Iris pigment epithelial cell (primary cell): ENCODE measurements at places on chromosomes 6 and 20.

- DNase-seq = peak; percentile 63
Observed at GRCh38 chr6:44151348-44152108, 7.1 kb upstream of the CAPN11 start.

DNA sequence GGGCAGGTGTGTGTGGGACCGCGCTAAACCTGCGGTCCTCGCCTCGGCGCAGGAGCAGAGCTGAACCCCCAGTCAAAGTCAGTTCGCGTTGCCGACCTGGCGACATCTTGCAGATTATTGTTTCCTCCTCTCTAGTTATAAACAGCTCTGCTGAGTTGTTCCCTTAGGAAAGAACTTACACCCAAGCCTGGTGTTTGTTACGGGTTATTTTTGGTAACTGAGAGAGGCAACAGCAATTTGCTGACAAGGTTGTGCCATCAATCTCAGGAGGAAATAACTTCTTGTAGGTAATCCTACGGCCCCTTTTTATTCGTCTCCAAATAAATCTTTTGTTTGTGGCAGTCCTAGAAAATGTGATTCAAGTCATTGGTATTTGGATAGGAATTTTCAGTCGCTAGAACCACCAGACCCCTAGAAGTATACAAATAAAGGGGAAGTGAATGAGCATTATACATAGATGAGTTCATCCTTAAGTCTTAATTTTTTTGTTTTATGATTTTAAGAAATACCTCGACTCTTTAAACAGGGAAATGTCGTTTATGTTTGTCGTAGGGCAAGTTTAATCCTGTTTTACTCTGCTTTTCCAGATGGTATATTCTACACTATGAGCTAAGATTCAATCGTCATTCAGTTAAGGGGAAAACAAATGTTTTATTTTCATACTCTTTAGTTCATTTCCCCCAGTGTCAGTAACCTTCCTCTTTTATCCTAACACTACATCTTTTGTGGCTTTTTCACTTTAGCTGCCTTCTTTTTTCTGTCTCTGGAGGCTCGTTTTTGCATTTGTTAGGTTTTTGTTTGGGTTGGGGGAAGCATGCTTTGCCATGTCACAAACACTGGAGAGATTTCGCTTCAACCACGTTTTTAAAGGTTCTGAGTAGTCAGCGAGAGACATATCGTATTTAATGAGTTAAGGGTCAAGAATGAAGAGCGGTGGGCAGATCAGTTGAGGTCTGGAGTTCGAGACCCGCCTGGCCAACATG is 1.2 kb downstream of the PM20D2 start:
- peak; percentile 61 for DNase-seq

DNA sequence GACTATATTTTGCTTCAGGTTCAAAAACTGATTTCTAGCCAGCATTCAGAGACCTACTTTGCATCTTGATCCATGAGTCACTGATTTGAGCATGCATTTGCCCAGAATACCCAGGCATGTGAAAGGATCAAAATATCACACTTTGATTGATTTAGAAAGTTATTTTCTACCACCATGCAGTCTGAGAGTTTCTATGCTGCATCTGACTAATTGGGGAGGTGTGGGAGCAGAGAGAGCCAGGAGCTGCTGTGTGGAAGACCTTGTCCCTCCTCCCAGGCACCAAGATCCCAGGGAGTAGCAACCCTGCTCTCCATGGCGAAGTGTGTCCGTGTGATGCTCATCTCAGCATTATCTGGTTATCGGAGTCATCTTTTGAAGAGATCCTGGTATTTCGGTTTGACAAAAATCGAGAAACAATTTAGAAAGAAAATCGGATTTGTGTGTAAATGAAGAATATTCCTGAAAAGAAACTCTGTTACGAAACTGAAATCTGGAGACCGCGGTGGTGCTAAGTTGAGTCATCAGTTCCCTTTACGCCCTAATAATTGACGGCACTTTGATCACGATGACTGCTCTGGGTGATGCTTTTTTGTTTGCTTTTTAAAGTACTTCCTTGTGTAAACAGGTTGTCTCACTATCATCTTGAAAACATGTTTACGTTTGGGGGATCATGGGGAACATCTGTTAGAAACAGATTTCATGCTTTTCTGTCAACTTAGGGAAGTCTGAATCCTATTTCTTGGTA is 193.4 kb downstream of the BACH2 start:
- peak; percentile 42 for DNase-seq

DNA sequence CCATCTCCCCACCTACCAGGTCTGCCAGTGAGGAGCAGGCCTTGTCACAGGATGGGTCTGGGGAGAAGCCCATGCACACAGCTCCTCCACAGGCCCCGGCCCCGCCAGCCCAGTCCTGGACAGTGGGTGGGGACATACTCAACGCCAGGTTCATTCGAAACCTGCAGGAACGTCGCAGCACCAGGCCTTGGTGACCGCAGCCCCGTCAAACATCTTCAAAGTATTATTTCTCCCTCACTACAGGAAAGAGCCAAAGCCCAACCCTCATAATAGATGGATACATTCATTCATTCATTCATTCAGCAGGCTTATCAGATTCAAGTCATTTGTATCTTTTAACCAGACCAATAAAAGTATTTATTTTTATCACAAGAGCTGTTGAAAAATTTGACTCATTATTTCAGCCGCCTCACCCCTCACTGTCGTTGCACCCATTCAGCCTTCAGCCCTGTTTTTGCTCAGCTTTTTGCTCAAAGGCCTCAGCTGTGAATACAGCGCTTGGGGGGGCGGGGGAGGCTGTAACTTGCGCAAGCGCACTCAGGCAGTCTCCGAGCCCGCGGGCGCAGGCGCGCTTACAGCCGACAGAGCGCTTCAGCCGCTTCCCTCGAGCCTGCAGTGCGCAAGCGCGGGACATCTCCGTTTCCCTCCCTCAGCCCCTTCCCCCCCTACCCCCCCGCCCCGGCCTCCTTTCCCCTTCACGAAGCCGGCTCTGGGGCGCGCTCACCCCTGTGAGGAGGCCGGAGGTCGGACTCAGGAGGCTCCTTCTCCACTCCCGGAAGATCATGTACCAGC is at the start of gene C6orf136:
TSS of gene C6orf136 (plus strand) at position 684 of the 792 bp plus-strand sequence. CDS start at position 783, 99 bp downstream.
- peak; percentile 91 for DNase-seq

- DNase-seq = peak; percentile 60
Observed at GRCh38 chr20:3901028-3901705, 12.0 kb downstream of the PANK2 start.

GRCh38 chr6:5490501-5491069 is 229.3 kb downstream of the FARS2 start:
- no peak for DNase-seq

GRCh38 chr6:31378721-31379103 is 21.7 kb upstream of the HLA-B start:
- no peak for DNase-seq
